ENCODE measurements at places on chromosomes 7 and 10. TPM values are rescaled to one million over a fixed set of nuclear protein-coding genes. Genes with fewer than 3 reads are reported as not detected.

GRCh38 chr10:94524146-94524545, 21.4 kb upstream of the HELLS start:
- H3K36me3 ChIP-seq: no peaks in the 10 kb centered on the region
- no peaks in the 10 kb centered on the region for H3K4me1 ChIP-seq
- DNase-seq: no peak

Gene ZNF511
- total RNA-seq: 52.8 TPM

Gene NPY
- 2,513 TPM for total RNA-seq

GRCh38 chr10:88705958-88706357, at the start of gene LIPK:
TSS of gene LIPK (plus strand) at chr10:88706249. CDS start at chr10:88724544, 18,295 bp downstream.
- no peak within 1 kb of the TSS for H3K27ac ChIP-seq
- no peak for DNase-seq
- H3K36me3 ChIP-seq: no peaks in the 10 kb centered on the region
- H3K4me3 ChIP-seq: no peak within 1 kb of the TSS
- no peaks in the 10 kb centered on the region for H3K4me1 ChIP-seq
- no peaks in the 10 kb centered on the region for H3K27me3 ChIP-seq

GRCh38 chr7:35552691-35553090, 142.2 kb downstream of the HERPUD2 start:
- no peak for DNase-seq
- no peak overlapping the region for H3K27ac ChIP-seq
- no peaks in the 10 kb centered on the region for H3K4me1 ChIP-seq
- H3K4me3 ChIP-seq: no peak overlapping the region

DNA sequence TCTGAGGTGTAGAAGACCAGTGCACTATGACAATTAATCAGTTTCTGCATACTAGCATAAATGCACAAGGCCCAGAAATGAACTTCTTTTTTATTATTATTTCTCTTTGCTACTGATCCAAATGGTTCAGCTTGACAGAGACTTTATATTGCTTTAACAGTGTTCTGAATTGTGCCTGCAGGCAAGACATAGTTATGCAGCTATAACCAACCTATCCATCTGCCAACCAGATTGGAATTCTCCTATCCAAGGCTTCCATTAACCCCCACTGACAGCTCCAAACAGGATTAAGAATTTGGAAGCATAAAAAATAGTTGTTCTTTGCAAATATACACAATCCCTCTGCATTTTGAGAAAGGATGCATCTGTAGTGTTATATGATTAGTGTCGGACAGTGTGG, 98.2 kb downstream of the BTRC start:
- no peak overlapping the region for H3K4me3 ChIP-seq
- no peaks in the 10 kb centered on the region for H3K36me3 ChIP-seq
- no peaks in the 10 kb centered on the region for H3K27me3 ChIP-seq
- no peak for DNase-seq
- H3K4me1 ChIP-seq: peaks cover 7% of the 10 kb centered on the region

Gene GSAP
- 13.0 TPM for total RNA-seq

GRCh38 chr7:29077176-29077575, 69.2 kb downstream of the CPVL start:
- no peaks in the 10 kb centered on the region for H3K27me3 ChIP-seq
- H3K4me1 ChIP-seq: no peaks in the 10 kb centered on the region
- no peak overlapping the region for H3K4me3 ChIP-seq
- H3K27ac ChIP-seq: no peak overlapping the region

Gene OPALIN
- total RNA-seq: 0.17 TPM

Gene TACC2
- total RNA-seq: 101 TPM

DNA sequence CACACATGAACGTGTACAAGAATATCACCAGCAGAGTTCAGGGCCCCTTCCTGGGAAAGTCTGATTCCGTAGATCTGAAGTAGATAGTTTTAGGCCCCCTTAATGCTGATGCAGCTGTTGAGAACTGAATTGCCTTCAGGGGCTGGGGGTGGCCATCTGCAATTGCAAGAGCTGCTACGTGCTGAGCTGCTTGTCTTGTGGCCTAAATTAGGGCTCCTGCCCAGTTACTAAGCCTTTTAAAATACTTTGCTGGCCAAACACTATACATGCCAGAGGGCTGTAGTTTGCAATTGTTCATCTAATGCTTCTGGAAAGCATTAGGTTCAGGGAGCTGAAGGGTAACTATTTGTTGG, 71.7 kb downstream of the TMEM178B start:
- peaks cover 2% of the 10 kb centered on the region for H3K36me3 ChIP-seq
- no peak overlapping the region for H3K27ac ChIP-seq
- H3K4me3 ChIP-seq: no peak overlapping the region
- no peaks in the 10 kb centered on the region for H3K27me3 ChIP-seq
- H3K4me1 ChIP-seq: no peaks in the 10 kb centered on the region
- no peak for DNase-seq

GRCh38 chr7:72059925-72060324, 352.2 kb downstream of the CALN1 start:
- no peaks in the 10 kb centered on the region for H3K4me1 ChIP-seq
- H3K4me3 ChIP-seq: no peak overlapping the region
- no peak overlapping the region for H3K27ac ChIP-seq
- DNase-seq: no peak

Gene MMRN2
- 24.6 TPM for total RNA-seq

Gene SPDYE9
- 2.0 TPM for total RNA-seq

Gene CYP2C9
- total RNA-seq: not detected

- H3K36me3 ChIP-seq: no peaks in the 10 kb centered on the region
- no peak for DNase-seq
- no peaks in the 10 kb centered on the region for H3K27me3 ChIP-seq
Measured at GRCh38 chr10:64261676-64262075, 740.5 kb downstream of the REEP3 start.

Gene FOXI2
- not detected for total RNA-seq

GRCh38 chr10:88508796-88509195, 74.3 kb downstream of the RNLS start:
- DNase-seq: no peak
- no peaks in the 10 kb centered on the region for H3K4me1 ChIP-seq
- no peaks in the 10 kb centered on the region for H3K27me3 ChIP-seq

- H3K4me1 ChIP-seq: no peaks in the 10 kb centered on the region
- no peak overlapping the region for H3K4me3 ChIP-seq
Measured at GRCh38 chr7:149815121-149815520, 23.1 kb upstream of the ZNF862 start.

- no peaks in the 10 kb centered on the region for H3K36me3 ChIP-seq
- H3K27ac ChIP-seq: no peak overlapping the region
- DNase-seq: no peak
- no peak overlapping the region for H3K4me3 ChIP-seq
Measured at GRCh38 chr7:124781907-124782734, 16.5 kb upstream of the GPR37 start.

Gene GRM3
- total RNA-seq: not detected

Gene WEE2
- total RNA-seq: not detected

- H3K27me3 ChIP-seq: no peaks in the 10 kb centered on the region
- no peaks in the 10 kb centered on the region for H3K4me1 ChIP-seq
- no peak overlapping the region for H3K4me3 ChIP-seq
- no peak overlapping the region for H3K27ac ChIP-seq
- no peaks in the 10 kb centered on the region for H3K36me3 ChIP-seq
Measured at GRCh38 chr10:31294558-31294957, 24.5 kb upstream of the ZEB1 start.

Gene CC2D2B
- 4.9 TPM for total RNA-seq

- no peaks in the 10 kb centered on the region for H3K36me3 ChIP-seq
- peaks cover 5% of the 10 kb centered on the region for H3K4me1 ChIP-seq
- DNase-seq: peak; percentile 68
Measured at GRCh38 chr7:94509887-94510581, 425 bp downstream of the CASD1 start.

DNA sequence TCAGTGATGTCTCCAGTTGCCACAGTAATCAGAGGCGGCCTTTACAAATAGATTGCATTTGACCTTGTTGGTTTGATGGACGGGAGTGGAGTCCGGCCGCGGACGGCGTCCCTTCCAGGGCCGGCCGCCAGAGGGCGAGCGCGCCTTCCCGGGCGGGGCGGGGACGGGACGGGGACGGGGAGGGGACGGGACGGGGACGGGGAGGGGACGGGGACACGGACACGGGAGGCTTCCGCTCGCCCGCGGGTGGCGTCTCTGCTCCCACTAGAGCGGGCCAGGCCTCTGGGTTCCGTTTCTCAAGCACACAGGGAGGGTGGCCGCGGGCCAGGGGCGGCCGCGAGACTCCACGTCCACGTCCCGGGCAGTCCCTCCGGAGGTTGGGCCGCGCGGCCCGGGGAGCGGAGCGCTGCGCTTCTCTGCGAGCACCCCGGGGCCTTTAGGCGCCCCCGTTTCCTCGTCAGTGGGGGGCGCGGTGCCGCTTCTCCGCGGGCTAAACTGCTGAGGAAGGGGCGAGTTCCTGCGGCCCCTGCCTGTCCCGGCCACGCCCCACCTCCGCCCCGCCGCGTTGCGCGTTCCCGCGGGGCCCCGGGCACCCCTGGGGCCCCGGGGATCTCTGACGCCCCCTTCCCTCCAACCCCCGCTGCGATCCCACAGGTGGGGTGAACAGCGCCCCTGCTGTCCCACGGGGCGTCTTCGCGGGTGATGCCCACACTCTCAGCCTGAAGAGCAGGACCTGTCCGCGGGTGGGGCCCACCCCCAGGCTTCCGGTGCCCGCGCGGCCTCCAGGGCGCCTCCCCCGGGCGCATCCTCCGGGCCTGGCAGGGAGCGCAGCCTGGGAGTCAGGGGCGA, 84.2 kb upstream of the MKI67 start:
- peak overlapping the region; percentile 58 for H3K4me3 ChIP-seq
- no peaks in the 10 kb centered on the region for H3K4me1 ChIP-seq
- no peaks in the 10 kb centered on the region for H3K27me3 ChIP-seq
- peak overlapping the region; percentile 60 for H3K27ac ChIP-seq

GRCh38 chr7:122556873-122557542, 141.9 kb downstream of the RNF133 start:
- H3K36me3 ChIP-seq: no peaks in the 10 kb centered on the region
- H3K27ac ChIP-seq: no peak overlapping the region
- no peaks in the 10 kb centered on the region for H3K4me1 ChIP-seq
- DNase-seq: no peak
- H3K27me3 ChIP-seq: no peaks in the 10 kb centered on the region

- no peak overlapping the region for H3K4me3 ChIP-seq
- no peak overlapping the region for H3K27ac ChIP-seq
- DNase-seq: no peak
- H3K36me3 ChIP-seq: no peaks in the 10 kb centered on the region
Measured at GRCh38 chr10:1266033-1266802, 210.0 kb downstream of the WDR37 start.

Gene DEPP1
- total RNA-seq: 144 TPM

Gene CFAP46
- 9.3 TPM for total RNA-seq

DNA sequence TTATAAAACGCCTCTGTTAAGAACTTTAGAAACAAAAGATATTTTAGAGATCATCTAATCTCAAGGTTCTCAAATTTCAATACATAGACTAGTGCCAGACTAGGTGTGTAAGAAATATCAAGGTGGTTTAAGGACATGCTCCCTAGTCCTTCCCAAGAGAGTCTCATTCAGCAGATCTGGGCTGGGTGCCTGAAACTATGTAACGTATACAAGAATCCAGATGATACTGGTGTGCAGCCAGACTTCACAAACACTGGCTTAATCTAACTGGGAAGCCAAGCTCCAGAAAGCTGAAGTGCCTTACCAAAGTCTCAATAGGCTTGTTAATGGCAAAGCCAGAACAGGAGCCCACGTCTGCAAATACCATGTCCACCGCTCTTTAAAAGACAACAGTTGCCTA, 105.0 kb upstream of the AMPH start:
- H3K4me1 ChIP-seq: no peaks in the 10 kb centered on the region
- H3K27me3 ChIP-seq: no peaks in the 10 kb centered on the region
- H3K27ac ChIP-seq: no peak overlapping the region
- no peaks in the 10 kb centered on the region for H3K36me3 ChIP-seq
- no peak overlapping the region for H3K4me3 ChIP-seq
- no peak for DNase-seq

DNA sequence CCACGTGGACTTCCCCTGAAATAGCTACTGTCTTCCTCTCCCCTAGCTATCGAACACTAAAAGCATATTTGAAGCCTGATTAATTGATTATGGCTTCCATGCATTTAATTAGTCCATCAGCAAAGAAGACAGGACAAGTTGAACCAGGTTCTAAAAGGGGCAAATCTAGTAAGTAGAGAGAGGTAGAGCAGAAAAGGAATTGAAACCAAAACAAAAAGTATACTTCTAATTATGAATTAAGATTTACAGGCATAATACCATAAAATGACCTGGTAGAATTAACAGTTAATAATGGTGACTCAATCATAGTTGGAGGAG, 393 bp upstream of the DNAJC1 start:
- H3K36me3 ChIP-seq: no peaks in the 10 kb centered on the region
- DNase-seq: no peak
- peak overlapping the region; percentile 95 for H3K27ac ChIP-seq
- H3K27me3 ChIP-seq: no peaks in the 10 kb centered on the region
- H3K4me3 ChIP-seq: peak overlapping the region; percentile 81

DNA sequence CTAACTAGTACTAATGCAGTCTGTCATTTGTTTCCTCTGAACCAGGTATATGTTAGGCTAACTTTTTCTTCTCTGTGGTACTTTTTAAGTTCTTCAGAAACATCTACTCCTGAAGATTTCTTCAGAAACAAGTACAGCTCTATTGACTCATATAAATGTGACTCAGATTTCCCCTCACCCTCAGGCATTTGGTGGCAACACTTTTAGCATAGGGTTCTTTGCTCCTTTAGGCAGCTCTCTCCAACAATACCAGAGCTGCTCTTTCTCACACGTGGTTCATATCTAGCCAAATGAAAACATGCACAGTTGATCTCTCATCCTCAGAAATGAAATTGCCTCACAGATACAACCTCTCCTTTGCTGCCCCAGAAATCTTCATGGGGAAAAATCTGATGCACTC, 939.8 kb downstream of the SORCS1 start:
- H3K4me1 ChIP-seq: no peaks in the 10 kb centered on the region
- no peak overlapping the region for H3K4me3 ChIP-seq
- H3K36me3 ChIP-seq: no peaks in the 10 kb centered on the region
- H3K27me3 ChIP-seq: no peaks in the 10 kb centered on the region
- no peak overlapping the region for H3K27ac ChIP-seq

Gene IL6
- not detected for total RNA-seq

Gene TAS2R41
- not detected for total RNA-seq

DNA sequence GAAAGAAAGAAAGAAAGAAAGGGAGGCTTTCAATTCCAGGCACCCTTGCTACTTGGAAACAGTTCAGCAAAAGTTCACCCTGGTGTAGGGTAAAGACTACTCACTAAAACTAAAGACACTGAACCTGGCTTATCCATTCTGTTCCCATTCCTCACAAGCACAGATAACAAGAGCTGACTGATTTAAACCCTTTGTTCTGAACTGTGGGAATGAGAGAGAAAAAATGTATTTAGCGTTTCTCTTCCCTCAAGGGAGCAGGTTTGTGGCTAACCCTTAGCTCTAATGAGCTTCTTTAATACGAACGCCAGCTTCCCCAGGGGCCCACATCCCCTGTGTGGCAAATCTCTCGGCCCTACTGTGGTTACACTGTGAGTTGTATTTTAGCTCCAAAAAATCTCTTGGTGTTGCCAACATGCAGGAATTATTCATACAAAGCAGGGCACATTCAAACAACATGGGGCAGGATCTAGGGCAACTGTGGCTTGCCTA, 23.3 kb downstream of the PRTFDC1 start:
- H3K36me3 ChIP-seq: no peaks in the 10 kb centered on the region
- DNase-seq: no peak
- no peak overlapping the region for H3K27ac ChIP-seq
- no peak overlapping the region for H3K4me3 ChIP-seq

GRCh38 chr10:73840403-73841060, 29.1 kb upstream of the NDST2 start:
- no peaks in the 10 kb centered on the region for H3K4me1 ChIP-seq
- peaks cover 3% of the 10 kb centered on the region for H3K36me3 ChIP-seq
- no peaks in the 10 kb centered on the region for H3K27me3 ChIP-seq
- no peak overlapping the region for H3K27ac ChIP-seq

Gene SPDYE2B
- total RNA-seq: not detected

Gene TMEM176B
- 4.5 TPM for total RNA-seq

Data from prostate gland (tissue), 2 donors.